HFFc6 (cell line): ENCODE measurements at places on chromosomes 13 and 19. TPM values are rescaled to one million over a fixed set of nuclear protein-coding genes. Genes with fewer than 3 reads are reported as not detected.
A peak's percentile ranks its signal among the peaks of the same experiment; 100 is the strongest.

DNA sequence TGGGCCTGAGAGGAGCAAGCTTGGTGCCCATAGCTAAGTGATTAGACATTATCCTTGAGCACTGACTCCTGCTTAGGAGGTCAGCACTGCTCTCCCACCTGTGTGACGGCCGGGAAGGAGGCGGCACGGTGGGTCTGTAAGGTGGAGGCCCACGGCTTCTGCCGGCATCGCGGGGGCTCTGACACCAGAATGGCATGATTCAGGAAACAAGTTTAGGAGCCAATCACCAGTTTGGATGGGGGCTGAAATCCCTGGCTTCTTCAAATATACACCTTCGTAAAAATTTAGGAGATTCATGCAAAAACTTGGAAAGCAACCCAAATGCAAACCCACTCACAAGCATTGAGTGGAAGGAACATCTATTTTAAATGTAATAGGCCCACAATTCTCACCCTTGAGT is 307.3 kb upstream of the TSHZ3 start:
- no peak overlapping the region for H3K4me3 ChIP-seq
- H3K4me1 ChIP-seq, result no peaks in the 10 kb centered on the region
- no peak for DNase-seq
- no peaks in the 10 kb centered on the region for H3K36me3 ChIP-seq
- H3K27me3 ChIP-seq, result peaks cover 1% of the 10 kb centered on the region; the same call in 1 of the 2 replicates

DNA sequence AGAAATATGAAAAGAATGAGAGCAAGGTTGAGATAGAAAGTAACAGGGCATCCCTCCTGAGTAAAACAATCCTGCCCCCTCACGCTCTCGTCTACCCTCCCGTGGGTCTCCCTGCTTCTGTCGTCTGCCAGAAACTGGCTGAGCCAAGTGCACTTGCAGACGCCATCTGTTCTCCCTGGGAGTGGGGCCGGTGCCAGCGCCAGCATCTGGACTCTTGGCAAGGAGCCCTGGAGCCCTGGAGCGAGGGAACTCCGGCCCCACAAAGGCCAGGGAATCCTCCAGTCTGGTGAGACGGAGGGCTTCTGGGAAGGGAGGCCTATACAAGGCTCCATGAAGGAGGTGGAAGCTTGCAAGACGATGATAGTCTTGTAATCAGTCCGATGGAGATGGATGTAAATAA is 2.3 kb upstream of the TMEM91 start:
- H3K27me3 ChIP-seq, result peaks cover 2% of the 10 kb centered on the region; the same call in 1 of the 2 replicates
- DNase-seq, result peak; percentile 72
- H3K4me1 ChIP-seq, result peaks cover 31% of the 10 kb centered on the region
- no peaks in the 10 kb centered on the region for H3K36me3 ChIP-seq

Gene PODNL1
- total RNA-seq, result 13.4 to 14.8 TPM (median 13.7 TPM) in 3 replicates

DNA sequence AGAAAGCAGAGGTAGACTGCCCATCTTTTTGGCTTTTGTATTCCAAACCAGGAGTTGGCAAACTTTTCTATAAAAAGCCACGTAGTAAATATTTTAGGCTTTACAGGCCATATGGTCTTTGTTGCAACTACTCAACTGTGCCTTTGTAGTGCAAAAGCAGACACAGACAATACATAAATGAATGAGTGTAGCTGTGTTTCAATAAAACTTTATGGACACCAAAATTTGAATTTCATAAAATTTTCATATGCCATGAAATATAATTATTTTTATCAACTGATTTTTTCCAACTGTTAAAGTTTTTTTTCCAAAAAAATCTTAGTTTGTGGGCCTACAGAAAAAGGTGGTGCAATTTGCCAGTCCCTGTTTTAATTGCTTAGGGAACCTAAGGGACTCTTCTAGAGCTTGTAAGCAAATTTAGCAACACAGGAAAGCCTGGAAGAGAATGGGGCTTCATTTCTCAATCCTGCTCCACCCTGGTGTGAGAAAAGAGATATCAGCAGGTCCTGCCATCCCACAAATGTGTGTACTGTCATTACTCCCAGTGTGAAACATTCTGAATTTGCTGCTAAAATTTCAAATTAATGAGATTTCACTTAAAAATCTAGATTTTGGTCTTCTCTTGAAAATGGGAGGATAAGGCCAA is 194.2 kb downstream of the RGCC start:
- no peaks in the 10 kb centered on the region for H3K36me3 ChIP-seq
- peaks cover 32% of the 10 kb centered on the region for H3K4me1 ChIP-seq
- no peak overlapping the region for H3K27ac ChIP-seq
- no peak for DNase-seq

GRCh38 chr13:19794631-19795030 is 11.9 kb upstream of the PSPC1 start:
- no peaks in the 10 kb centered on the region for H3K36me3 ChIP-seq
- no peak overlapping the region for H3K4me3 ChIP-seq
- H3K27ac ChIP-seq, result peak overlapping the region; percentile 48
- DNase-seq, result no peak

GRCh38 chr19:6215701-6216235 is 64.0 kb downstream of the MLLT1 start:
- H3K4me1 ChIP-seq, result no peaks in the 10 kb centered on the region; the same call in 1 of the 2 replicates
- H3K27ac ChIP-seq, result no peak overlapping the region
- H3K36me3 ChIP-seq, result no peaks in the 10 kb centered on the region

Gene RASGRP4
- total RNA-seq, result not detected in 2 replicates

Gene RXFP2
- not detected in 3 replicates for total RNA-seq

DNA sequence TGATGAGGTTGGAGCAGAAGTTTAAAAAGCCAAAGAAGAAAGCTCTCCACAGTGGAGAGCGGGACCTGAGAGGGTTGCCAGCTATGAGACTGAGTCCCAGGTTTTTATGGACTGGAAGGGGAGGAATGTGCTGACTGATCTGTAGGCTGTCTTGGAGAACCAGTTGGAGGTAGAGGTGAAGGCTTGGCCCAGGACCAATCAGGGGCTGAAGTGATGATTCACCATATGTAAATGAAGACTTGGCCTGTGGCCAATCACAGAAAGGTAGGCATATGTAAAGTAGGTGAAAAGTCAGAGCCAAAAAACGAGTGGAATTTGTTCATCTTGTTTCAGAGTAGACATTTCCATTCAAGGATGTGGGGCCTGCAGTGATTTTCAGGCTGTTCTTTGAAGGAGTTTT is 17.5 kb upstream of the KBTBD6 start:
- H3K27me3 ChIP-seq, result peaks cover 3% of the 10 kb centered on the region
- H3K36me3 ChIP-seq, result peaks cover 60% of the 10 kb centered on the region

- DNase-seq, result no peak
- no peaks in the 10 kb centered on the region for H3K36me3 ChIP-seq
- no peaks in the 10 kb centered on the region; the same call in 1 of the 2 replicates for H3K27me3 ChIP-seq
- H3K27ac ChIP-seq, result no peak overlapping the region
- no peaks in the 10 kb centered on the region for H3K4me1 ChIP-seq
- no peak overlapping the region for H3K4me3 ChIP-seq
Measured at GRCh38 chr13:58933475-58933874, 1230.3 kb downstream of the DIAPH3 start.

GRCh38 chr13:50839828-50840227 is 3.7 kb downstream of the DLEU7 start:
- H3K27me3 ChIP-seq, result peaks cover 16% of the 10 kb centered on the region
- H3K4me1 ChIP-seq, result no peaks in the 10 kb centered on the region
- H3K27ac ChIP-seq, result no peak overlapping the region
- no peak for DNase-seq
- H3K36me3 ChIP-seq, result no peaks in the 10 kb centered on the region

DNA sequence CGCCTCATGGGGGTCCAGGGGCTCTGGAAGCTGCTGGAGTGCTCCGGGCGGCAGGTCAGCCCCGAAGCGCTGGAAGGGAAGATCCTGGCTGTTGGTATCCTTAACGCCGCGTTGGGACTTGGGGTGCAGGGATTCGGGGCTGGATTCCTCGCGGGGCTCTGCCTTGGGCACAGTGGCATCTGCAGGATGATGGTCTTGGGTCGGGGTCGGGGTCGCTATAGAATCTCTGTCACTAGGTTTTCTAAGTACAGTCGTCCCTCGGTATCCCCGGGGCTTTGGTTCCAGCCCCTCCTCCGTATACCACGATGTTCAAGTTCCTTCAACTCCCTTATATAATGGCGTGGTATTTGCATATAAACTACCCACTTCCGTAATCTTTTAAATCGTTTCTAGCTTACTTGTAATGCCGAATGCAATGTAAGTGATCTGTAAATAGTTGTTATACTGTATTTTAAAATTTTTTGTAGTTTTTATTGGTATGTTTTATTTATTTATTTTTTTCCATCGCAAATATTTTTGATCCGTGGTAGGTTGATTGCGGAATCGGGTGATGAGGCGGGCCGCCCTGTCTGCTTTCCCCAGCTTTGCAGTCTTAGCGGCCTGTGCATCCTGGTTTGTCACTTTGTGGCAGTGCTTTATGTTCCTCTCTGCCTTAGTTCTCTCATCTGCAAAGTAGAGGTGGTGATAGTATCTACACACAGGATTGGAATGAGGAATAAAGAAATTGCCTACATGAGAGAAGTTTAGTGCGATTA is 606 bp downstream of the ERCC5 start:
- peak overlapping the region; percentile 99 for H3K4me3 ChIP-seq
- peak overlapping the region; percentile 93 for H3K27ac ChIP-seq
- 0 out of 2 replicates have a peak, but pooled peaks cover 2% of the 10 kb centered on the region for H3K27me3 ChIP-seq
- DNase-seq, result peak; percentile 28

DNA sequence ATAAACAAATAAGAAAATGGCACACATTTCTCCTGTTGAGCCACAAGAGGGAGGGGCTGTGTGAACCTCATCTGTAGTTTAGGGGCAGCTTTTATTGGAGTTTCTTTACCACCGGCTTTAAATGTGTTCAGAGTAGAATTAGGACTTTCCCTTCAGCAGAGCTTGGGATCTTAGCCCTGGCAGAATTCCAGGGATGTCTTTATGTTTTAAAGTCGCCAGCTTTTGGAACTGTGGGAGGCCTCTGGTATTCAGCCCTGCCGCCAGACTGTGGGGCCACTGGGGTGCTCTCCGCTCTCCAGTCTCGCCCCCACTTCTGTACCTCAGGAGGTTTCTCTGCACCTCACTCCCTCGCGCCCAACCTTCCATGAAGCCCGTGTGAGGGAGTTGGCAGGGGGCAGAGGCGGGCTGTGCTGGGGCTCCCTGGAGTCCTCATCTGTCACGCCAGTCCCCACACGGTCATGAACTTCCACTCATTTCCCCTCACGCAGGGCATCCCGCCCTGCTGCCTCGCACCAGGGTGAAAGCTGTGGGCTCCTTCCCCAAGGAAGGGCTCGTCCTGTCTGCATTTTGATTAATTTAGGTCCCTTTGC is 31.5 kb downstream of the CCDC8 start:
- no peak for DNase-seq
- H3K4me3 ChIP-seq, result no peak overlapping the region
- H3K27me3 ChIP-seq, result no peaks in the 10 kb centered on the region; the same call in 1 of the 2 replicates
- peaks cover 44% of the 10 kb centered on the region for H3K4me1 ChIP-seq

Gene KLK11
- not detected in 3 replicates for total RNA-seq

GRCh38 chr13:27455331-27455855 is 5.0 kb upstream of the MTIF3 start:
- H3K27ac ChIP-seq, result peak overlapping the region; percentile 19; the same call in 1 of the 2 replicates
- no peak for DNase-seq
- no peaks in the 10 kb centered on the region for H3K36me3 ChIP-seq
- H3K4me1 ChIP-seq, result peaks cover 36% of the 10 kb centered on the region
- peaks cover 4% of the 10 kb centered on the region for H3K27me3 ChIP-seq

GRCh38 chr13:97386801-97387484 is 47.0 kb upstream of the RAP2A start:
- H3K4me1 ChIP-seq, result peaks cover 59% of the 10 kb centered on the region
- no peak for DNase-seq
- peak overlapping the region; percentile 32 for H3K27ac ChIP-seq
- H3K36me3 ChIP-seq, result peaks cover 38% of the 10 kb centered on the region
- no peak overlapping the region for H3K4me3 ChIP-seq

Gene DHRS12
- 1.5 to 2.6 TPM (median 1.9 TPM) in 3 replicates for total RNA-seq

DNA sequence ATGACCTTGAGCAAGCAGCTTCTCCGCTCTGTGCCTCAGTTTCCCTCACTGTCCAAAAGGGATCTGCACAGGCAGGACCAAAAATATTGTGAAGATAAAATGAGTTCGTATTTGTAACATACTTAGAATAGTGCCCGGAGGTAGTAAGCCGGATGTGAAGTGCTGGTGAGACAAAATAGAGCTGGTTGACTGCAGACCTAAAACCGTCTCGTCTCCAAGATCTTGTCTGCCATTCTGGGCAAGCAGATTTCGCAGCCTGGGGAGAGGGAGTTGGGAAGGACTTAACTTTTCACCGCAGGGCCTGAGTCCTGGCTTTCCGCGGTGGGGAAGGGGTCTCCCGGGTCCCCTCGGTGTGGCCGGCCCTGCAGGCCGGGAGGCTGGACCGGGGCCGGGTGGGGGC is 8.2 kb upstream of the BBC3 start:
- peaks cover 6% of the 10 kb centered on the region for H3K27me3 ChIP-seq
- no peaks in the 10 kb centered on the region for H3K36me3 ChIP-seq
- DNase-seq, result no peak
- H3K27ac ChIP-seq, result peak overlapping the region; percentile 49
- H3K4me1 ChIP-seq, result peaks cover 6% of the 10 kb centered on the region

Gene MBD3L2B
- not detected in 3 replicates for total RNA-seq

DNA sequence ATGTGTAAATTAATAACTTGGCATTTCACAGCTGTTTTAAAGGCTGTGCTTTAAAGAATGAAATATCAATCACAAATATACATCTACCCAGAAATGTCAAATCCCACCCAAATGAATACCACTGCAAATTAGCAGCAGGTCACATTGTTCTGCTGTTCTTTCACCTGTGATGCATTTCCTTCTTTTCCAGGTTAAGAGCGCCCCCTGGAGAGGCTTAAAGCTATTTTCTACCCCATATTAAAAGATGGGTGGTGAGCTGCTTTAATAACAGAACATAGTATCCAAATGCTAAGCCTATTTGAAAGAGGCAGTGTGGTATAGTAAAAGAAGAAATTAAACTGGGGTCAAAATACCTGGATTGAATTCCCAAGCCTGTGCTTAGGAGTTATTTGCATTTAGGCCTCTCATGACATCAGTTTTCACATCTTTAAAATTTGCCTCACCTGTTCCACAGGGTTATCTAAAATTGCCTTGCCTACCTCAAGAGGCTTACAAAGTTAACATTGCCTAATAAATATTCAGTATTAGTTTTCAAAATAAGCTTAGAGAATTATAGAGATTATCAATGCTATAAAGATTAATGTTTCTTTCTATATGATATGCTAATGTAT is 396.9 kb upstream of the SLITRK5 start:
- no peak for DNase-seq
- no peaks in the 10 kb centered on the region for H3K4me1 ChIP-seq
- no peaks in the 10 kb centered on the region for H3K36me3 ChIP-seq
- no peak overlapping the region for H3K4me3 ChIP-seq

GRCh38 chr13:109652531-109652930 is 133.9 kb downstream of the IRS2 start:
- H3K4me1 ChIP-seq, result no peaks in the 10 kb centered on the region; the same call in 1 of the 2 replicates
- no peaks in the 10 kb centered on the region for H3K36me3 ChIP-seq
- no peak overlapping the region for H3K27ac ChIP-seq
- no peak overlapping the region for H3K4me3 ChIP-seq
- peaks cover 20% of the 10 kb centered on the region for H3K27me3 ChIP-seq

- H3K4me3 ChIP-seq, result no peak overlapping the region
- no peak overlapping the region for H3K27ac ChIP-seq
- DNase-seq, result no peak
- peaks cover 5% of the 10 kb centered on the region for H3K36me3 ChIP-seq
- H3K4me1 ChIP-seq, result peaks cover 42% of the 10 kb centered on the region
Measured at GRCh38 chr13:48810013-48810412, 156.3 kb downstream of the CYSLTR2 start.

Gene CCNA1
- not detected in 3 replicates for total RNA-seq
